Astrocyte of the spinal cord (primary cell): ENCODE measurements at places on chromosomes 7 and 10.
A peak's percentile ranks its signal among the peaks of the same experiment; 100 is the strongest.

DNA sequence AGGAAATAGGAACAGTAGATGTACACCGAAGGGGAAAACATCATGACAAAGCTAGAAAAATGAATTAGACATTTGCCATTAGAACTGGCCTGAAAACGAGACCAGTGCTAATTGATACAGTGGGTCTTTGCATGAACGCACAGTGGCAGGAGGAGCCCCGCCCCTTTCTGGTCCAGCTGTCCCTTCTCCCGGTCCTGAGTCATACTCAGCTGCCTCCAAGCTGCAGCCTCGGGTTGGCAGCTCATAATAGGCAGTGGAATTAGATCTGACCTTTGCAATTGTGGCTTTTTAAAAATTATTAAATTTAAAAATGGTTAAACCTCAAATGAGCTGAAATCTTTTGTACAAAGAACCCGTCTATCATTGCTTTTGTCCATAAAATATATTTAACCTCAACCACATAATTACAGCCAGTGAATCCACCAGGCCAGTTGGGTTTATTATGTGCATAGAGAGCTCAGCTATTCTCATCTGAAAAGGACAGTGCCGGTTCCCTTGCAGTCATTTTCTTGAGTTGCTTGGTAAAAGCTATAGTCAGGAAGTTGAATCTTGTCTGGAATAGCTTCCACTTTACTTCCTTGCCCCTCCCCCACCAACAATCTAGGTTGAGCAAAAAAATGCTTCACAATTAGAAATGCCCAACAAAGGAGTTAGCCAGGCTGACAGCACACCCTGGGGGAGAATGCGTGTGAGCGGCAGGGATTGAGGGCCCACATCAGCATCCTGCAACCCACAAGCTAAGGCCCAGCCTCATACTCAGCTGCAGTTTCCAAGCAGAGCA is 147.1 kb downstream of the BUB3 start:
- peak; percentile 5 for DNase-seq

- no peak for DNase-seq
These were observed 8.8 kb downstream of the PARP12 start for GRCh38 chr7:140053812-140054539.

DNA sequence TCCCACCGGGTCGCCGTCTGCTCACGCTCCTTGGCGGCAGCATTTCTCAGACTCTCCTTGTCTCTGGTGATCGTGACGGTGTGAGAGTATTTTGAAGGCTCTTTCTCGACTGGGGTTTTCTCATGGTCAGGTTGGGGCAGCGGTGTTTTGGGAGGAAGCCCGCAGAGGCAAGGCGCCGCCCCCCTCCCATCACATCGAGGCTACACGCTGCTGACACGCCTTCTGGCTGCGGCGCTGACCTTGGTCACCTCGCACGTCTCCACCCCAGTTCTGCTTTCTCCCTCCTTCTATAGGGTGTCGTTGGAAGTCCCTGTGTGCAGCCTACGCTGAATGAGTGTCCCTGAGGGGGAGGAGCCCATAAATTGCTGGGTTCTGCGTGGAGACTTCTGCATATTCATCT is 55.2 kb downstream of the GLRX3 start:
- no peak for DNase-seq

DNA sequence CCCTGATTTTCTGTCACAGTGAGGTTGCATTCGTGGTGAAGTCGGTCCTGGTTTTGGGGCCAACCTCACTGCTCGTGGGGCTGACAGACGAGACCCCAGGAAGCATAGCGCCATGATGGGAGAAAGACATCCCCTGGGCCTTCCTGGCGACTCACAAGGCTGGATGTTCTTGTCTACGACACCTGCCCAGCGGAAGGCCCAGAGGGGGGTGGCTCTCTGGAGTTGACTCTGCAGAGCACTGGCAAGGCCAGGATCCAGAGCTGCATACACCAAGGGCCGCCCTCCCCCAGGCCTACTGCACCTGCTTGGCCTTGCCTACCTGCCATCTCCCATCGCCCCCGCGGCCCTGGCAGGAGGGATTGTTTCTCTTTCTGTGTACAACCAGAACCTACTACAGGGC is 608.9 kb downstream of the PTPRN2 start:
- DNase-seq, result no peak

GRCh38 chr10:130652544-130652943 is 516.4 kb downstream of the GLRX3 start:
- no peak for DNase-seq

DNA sequence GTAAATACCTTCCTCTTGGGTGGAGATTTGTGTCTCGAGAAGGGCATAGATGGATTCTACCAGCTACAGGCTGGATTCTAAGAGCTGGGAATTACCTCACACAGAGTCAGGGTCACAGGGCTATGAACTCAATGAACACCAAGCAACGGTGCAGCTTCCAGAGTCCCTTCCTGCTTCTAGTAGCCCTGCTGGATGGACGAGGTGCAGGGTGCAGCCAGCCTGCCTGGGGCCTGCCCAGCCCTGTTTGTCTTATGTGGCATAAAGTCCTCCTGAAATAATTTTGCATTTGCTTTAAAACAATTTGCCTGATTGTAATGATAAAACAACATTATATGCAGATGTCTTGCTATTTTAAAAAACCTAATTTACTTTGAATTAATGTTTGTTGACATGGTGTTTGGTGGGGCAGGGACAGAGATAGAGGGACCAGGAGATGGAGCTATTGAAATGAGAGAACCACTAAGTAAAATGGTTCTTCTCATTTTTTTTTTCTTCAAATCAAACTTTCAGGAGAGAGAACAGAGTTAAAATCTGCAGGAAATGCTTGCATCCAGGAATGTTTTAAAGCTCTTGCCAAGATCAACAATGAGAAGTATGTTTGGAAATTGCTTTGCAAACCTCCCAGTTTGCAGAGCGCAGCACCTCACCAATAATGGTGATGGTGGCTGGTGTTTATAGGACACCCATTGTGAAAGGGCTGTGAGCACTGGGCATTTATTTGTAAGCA is 305.4 kb upstream of the PODXL start:
- DNase-seq, result peak; percentile 80

GRCh38 chr7:100892364-100893317 is 3.0 kb downstream of the ACHE start:
- no peak for DNase-seq

DNA sequence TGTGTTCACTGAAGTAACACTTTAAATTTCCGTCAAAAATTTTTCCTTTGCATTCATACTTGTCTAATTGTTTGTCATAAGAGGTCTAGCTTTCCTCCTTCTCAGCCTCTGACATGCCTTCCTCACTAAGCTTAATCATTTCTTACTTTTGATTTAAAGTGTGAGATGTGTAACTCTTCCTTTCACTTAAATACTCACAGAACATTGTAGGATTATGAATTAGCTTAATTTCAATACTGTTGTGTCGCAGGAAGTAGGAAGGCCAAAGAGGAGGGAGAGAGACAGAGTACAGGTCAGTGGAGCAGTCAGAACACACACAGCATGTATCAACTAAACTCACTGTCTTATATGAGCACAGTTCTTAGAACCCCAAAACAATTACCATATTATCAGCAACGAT is 99.0 kb downstream of the SRPK2 start:
- no peak for DNase-seq

DNA sequence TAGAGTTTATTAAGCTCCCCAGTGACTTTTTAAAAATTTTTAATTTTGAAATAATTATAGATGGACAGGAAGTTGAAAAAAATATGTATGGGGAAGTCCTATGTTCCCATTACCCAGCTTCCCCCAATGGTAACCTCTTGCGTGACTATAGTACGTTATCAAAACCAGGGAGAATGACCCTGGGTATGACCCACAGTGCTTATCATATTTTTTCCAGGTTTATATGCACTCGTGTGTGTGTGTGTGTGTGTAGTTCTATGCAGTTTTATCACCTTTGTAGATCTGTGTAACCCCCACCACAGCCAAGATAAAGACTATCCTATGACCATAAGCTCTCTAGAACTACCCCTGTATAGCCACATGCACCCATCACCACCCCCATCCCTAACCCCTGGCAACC is 72.8 kb downstream of the TBXAS1 start:
- DNase-seq, result no peak

GRCh38 chr10:77793831-77794230 is 132.7 kb downstream of the DLG5 start:
- DNase-seq, result no peak

DNA sequence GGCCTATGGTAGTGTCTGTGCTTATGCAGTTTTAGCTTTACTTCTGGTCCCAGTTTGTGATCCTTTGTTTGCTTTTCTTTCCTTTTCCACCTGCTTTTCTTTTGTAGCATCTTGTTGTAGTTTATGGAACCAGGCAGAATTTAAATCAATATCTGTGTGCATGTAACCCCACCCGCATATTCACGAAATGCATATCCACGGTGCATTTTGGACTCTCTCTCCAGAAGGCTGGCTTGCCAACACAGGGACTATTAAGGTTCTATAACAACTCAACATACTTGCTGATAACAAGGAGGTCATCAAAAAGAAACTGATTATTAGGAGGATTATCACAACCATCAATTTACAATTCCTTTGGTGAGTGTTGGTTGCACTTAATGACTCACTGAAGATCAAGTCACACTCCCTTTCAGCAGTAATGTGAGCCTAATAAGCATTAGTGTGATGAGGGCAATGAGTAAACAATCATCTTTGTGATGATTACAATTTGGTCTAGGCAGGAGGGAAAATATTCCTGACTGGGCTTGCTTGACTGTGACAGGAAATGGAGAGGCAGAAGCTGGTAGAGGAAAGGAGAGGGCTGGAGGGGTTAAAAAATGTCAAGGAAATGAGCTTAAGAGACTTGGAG is 378.6 kb downstream of the REEP3 start:
- no peak for DNase-seq

DNA sequence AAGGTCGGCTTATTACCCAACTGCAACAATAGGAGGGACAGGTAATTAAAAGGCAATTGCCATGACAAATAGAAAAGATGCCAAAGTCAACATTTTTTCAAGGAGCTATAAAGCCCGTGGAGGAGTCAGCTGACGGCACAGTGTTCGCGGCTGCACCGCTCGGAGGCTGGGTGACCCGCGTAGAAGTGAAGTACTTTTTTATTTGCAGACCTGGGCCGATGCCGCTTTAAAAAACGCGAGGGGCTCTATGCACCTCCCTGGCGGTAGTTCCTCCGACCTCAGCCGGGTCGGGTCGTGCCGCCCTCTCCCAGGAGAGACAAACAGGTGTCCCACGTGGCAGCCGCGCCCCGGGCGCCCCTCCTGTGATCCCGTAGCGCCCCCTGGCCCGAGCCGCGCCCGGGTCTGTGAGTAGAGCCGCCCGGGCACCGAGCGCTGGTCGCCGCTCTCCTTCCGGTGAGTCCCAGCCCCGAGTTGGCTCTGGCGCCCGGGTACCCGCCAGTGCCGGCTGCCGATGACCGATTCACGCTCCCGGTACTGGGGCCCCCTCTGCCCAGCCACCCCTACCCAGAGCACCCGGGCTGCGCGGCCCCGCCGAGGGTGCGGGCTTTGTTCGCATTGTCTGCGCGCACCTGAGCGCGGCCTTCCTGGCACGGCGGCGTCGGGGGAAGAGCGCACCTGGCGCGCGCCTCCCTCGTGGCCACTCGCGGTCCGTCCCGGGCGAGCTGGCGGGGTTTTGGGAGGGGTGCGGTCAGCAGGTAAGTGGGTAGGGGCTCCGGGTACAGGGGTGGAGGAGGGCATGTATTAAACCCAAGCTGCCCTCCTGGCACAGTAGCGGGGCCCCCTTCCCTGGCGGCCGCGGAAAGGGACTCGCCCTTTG is at the start of gene VWA2:
Gene VWA2 (plus strand): TSS at position 138 of the 877 bp plus-strand sequence. CDS start 9,460 bp downstream, outside the sequence.
- DNase-seq, result no peak

DNA sequence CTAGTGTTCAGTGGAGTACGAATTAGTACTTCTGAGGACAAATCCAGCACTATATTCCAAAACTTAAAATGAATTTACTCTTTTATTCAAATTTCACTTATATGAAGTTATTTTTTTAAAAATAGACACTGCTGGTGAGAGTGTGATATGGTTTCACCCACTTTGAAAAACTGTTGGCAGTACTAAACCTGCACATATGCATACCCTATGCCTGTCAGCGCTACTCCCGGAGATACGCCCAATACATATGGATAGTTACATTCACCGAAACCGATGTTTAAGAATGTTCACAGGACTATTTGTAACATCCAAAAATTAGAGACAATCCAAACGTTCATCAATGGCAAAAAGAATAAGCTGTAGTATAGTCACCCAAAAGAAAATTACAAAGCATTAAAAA is 69.6 kb downstream of the UBE2H start:
- no peak for DNase-seq

GRCh38 chr10:32376097-32376496 is 29.1 kb upstream of the EPC1 start:
- no peak for DNase-seq

DNA sequence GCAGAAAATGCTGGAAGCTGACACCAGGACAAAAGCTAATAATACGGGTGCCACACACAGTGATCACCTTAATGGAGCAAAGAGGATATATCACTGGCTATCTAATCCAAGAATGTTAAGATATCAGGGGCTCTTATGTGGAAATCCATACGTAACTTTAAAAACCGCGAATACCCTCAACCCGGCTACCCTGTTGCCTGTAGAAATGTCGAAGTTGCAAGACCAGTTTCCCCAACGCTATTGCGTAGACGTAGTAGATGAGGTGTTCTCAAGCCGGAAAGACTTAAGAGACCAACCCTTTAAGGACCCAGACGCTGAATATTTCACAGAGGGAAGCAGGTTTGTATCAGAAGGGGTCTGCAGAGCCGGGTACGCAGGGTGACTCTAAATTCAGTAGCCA is 7.9 kb upstream of the CYREN start:
- no peak for DNase-seq

GRCh38 chr10:53108317-53108934 is 335.8 kb upstream of the MBL2 start:
- DNase-seq, result peak; percentile 15

GRCh38 chr7:144027070-144027469 is 21.7 kb upstream of the OR2A5 start:
- peak; percentile 46 for DNase-seq

DNA sequence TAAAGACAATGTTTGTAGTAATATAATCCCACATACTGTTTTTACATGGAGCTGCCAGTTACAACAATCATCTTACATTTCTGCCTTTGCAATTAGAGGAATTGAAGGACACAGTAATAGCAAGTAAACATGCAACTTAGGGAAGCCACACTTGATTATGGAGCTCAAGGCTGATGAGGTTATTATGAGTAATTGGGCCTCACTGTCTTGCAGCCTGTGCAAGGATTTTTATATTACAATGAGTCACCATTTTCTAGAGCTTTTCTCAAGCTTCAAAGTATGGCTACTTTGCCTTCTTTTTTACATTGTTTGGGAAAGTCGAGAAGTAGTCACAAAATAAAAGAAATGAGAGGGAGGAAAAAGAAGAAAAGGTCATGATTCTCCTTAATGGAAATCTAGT is 226.4 kb downstream of the KIAA1217 start:
- DNase-seq, result peak; percentile 64

- no peak for DNase-seq
These were observed 34.9 kb downstream of the INSYN2A start for GRCh38 chr10:127161482-127161881.

- DNase-seq, result peak; percentile 39
These were observed 243.0 kb upstream of the GLI3 start for GRCh38 chr7:42479816-42480633.

- DNase-seq, result no peak
These were observed 42.4 kb downstream of the STARD3NL start for GRCh38 chr7:38220452-38220851.

GRCh38 chr10:102188298-102188940 is 36.2 kb downstream of the NOLC1 start:
- DNase-seq, result no peak
